ENCODE measurements at places on chromosomes 3 and 15.

DNA sequence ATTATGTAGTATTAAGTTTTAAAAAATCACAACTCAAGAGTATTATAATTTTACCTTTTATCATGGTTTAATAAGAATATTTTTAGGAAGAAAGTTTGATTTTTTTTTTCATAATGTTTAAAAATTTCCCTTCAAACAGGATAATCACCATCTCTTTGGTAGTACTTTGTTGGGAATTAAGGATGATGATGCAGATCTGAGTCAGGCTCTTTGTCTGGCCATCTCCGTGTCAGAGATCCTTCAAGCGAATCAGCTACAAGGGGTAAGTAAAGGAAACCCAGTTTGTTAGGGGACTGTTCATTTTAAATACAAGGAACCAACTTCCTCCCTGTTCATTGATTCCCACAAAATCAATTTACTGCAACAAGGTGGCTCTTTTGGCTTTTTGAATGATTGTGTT lies 36.8 kb upstream of the NIT2 start:
- no peak for DNase-seq

GRCh38 chr15:76011627-76012551 lies at the start of gene NRG4:
Gene NRG4, minus strand, starts transcription at chr15:76012424. Its CDS starts 1,194 bp downstream, at chr15:76011230.
- DNase-seq, result no peak

DNA sequence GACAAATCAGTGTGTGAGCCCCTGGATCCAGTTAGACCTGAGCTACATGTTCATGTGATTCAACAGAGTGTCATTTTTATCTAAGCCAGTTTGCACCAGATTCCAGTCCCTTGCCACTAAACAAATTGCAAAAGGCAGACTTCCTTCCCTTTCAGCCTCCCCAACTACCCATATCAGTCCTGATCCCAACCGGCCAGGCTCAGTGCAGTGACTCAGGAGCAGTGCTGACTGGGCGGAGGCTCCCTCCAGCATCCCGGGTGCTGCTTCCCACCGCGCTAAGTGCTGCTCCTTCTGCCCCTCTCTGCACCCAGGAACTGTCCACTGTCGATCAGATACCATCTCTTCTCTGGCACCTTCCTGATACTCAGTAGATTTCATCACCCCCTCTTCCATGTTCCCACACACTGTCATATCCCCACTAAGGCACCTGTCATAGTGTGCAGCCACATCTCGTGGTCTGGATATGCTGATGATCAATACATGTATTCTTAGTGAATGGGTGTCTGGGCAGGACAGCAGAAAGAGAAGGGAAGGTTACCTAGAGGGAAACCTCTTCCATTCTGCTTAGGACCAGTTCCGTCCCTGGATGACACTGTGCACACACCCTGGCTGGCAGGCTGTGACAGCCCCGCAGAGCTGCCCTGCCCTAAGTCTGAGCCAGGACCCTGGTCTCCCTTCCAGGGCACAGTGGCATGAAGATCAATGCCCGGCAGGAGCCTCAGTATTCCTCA lies 108.8 kb upstream of the RAD18 start:
- DNase-seq, result no peak

DNA sequence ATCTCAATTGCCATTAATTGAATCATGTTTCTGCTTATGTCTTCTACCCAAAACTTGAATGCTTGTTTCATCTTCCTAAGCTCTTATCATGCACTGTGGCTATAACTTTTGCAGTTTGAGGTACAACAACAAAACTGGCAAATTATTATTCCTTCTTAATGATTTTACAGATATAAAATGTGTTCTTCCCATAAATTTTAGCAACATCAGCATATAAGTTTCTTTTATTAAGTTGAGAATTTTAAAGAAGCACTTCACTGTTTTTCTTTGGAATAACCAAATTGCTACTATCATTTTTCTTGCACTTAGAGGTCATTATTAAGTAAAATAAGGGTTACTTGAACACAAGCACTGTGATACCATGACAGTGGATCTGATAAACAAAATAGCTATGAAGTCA lies 862.6 kb upstream of the CADM2 start:
- no peak for DNase-seq

DNA sequence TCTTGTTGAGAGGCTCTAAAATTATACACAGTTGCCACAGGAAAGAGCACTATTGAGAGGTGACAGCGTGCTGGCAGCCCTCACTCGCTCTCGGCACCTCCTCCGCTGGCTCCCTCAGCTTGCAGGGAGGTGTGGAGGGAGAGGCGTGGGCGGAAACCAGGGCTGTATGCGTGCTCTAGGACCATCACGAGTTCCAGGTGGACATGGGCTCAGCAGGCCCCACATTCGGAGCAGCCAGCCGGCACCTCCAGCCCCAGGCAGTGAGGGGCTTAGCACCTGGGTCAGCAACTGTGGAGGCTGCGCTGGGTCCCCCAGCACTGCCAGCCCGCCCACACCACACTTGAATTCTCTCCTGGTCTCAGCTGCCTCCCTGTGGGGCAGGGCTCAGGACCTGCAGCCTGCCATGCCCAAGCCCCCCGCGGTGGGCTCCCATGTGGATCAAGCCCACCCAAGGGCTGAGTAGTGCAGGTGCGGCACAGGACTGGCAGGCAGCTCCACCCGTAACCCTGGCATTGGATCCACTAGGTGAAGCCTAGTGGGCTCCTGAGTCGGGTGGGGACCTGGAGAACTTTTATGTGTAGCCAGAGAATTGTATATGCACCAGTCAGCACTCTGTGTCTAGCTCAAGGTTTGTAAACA lies 460.6 kb upstream of the ALCAM start:
- DNase-seq, result no peak

DNA sequence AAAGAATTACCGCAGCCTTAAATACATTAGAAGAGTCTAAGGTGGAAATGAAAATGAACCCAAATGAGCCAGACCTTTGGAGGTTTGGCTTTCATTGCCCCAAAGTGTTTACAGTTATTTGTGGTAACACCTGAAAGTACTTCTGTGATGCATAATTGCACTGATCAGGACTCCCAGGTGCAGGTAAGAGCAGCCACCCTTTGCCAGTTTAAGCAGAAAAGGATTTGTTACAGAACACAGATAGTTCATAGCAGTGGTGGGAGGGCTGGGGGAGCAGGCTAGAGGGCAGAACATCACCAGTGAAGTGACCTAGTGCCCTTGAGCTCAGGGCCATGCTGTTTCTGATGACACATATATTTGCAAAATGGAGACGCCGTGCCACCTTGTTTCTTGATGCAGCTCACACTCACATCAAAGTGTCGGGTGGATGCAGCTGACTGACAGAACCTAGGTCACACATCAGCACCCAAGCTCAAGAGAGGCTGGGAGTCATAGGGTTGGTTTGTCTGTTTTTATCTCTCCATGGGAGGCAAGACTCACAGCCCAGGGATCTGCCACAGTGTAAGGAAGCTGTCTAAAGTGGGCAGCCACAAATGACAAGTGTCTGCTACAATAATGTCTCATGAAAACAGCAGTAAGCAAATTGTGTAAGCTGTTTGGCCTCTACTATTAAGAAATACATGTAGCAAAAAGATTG lies 49.1 kb downstream of the NEK11 start:
- DNase-seq, result no peak

- no peak for DNase-seq
Observed at GRCh38 chr3:194481103-194481502, 5.7 kb downstream of the ATP13A3 start.

- no peak for DNase-seq
Observed at GRCh38 chr15:37122703-37123102, 22.4 kb upstream of the MEIS2 start.

DNA sequence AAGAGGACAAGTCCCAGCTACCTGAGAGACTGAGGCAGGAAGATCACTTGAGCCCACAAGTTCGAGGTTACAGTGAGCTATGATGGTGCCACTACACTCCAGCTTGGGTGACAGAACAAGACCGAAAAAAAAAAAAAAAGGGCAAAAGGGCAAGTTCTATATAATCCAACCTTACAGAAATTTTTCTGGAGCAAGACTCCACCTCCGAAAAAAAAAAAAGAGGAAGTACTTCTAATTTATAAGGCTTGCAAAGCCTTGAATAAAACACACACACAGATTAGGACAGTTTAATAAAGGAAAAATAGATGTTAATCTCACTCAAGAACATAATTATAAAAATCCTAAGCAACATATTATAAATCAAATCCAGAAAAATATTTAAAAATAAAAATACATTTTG lies 14.4 kb upstream of the XYLB start:
- DNase-seq, result no peak

GRCh38 chr3:15794303-15794771 lies 3.4 kb downstream of the ANKRD28 start:
- DNase-seq, result peak; percentile 60

DNA sequence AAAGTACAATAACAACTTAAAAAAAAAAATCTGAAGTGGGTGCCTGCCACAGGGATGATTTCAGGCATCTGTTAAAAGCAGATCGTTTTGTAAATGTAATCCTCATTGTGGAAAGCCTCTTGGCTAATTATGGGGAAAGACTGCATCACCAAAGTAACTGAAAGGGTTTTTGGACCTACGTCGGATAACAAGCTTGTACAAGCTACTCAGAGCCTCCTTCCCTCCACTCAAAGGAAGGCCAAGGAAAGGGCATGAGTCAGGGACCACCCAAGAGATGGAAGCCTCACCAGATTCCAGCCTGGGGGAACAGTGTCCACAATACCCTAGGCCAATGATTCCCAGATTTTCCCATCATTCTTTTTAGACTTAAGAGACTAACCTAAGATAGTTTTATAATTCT lies 84.3 kb downstream of the ATP1B3 start:
- DNase-seq, result no peak

DNA sequence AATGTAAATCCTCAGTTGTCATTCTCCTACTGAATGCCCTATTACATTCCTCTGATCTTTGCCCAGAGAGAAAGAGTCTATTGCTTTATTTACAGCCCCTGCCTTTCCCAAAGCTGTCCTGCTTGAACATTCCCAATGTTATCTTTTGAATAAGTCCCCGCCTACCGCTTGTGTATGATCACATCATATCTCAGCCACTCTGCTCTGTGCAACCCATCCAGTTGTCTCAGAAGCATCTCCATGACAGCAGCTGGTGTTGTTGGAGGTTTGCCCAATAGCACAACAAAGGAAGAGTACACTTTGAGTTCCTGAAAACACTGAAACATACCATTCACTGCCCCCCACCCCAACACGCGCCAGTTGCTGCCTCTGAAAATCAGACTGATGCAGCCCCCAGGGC lies 22.0 kb upstream of the FAM3D start:
- DNase-seq, result no peak

DNA sequence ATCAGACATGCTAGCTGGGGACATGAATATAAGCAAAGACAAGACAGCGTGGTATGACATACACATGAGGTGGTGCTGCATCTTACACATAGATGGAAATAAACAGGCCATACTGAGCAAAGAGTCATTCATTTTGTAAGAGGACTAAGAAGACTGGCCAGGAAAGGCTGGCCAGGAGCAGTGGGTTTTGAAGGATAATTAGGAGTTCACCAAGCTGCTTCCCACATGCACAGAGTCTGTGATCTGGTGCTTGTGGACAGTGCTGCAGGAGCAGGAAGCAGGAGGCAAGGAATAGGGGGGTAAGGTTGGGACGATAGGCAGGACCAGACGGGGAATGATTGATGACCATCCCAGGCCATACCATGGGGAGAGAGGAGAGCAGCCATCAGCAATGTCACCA lies 41.5 kb downstream of the ST8SIA2 start:
- no peak for DNase-seq

DNA sequence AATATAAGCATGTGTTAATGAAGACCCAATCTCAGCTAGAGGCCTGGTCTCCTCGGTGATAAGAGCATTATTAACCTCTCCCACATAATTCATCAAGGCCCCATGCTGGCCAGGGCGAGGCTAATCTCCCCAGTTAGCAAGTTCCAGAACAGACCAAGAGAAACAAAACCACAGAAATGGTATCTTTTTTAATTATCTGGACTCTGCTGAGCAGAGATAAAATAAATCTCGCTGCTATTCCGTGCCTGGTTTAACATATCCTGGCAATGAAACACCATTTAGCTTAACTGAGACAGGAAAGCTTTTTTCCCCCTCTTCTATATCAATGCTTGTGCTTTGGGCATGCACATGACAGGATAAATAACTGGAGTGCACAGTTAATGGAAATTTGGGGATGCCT lies 72.5 kb upstream of the ARHGEF3 start:
- no peak for DNase-seq

DNA sequence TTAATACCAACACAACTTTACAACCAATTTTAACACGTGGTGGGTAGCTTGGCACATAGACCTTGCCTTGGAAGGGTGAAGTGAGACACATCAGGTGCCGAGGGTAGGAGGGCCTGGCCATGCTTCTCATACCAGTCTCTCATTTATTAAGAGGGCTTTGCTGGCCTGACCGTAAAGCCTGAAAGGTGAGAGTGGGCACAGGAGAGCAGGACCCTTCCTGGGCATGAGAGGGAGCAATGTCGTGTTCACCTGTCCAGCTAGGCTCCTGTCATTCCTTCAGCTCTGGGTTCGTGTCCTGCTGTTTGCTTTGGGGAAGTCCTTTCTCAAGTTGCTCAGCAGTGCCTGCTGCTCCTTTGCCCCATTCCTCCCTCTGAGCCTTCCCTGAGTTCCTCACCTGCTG lies 294.4 kb downstream of the EPHB1 start:
- no peak for DNase-seq

DNA sequence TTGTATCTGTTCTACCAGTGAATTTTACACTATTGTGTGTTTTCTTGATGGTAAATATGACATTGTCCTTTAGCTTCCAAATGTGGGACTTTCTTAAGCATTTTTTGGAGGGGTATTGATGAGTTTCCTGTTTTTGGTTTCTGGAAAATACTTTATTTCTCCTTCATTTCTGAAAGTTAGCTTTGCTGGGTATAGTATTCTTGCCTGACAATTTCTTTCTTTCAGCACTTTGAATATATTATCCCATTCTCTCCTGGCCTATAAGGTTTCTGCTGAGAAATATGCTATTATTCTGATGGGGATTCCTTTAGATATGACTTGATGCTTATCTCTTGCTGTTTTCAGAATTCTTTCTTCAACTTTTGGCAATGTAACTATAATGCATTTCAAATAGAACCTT lies 15.4 kb upstream of the ATP2C1 start:
- no peak for DNase-seq

DNA sequence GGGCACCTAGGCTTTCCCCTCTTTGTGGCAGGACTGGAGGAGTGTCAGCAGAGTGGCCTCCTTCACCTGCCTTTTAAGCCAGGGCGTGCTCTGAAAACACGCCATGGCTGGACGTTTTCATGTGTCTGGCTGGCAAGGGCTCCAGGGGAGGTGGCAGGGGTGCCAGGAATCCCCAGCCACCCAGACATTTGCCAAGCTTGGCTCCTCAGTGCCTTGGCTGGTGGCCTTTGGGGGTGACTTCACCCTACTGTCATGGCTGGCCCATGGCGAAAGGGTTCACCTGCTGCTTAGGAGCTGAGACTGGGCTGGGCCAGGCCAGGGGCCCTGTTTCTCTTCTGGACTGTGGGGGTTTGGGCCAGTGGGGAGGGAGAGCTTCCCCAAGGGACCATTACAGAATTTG lies 17.6 kb downstream of the KLF13 start:
- no peak for DNase-seq

GRCh38 chr3:79018671-79019136 lies 749.1 kb downstream of the ROBO1 start:
- no peak for DNase-seq

Measured in activated CD8-positive, alpha-beta memory T cell treated with anti-CD3 and anti-CD28 coated beads, Interleukin-2, amount 10 ng/mL, durations not matched to agents 7 days and 5 days (primary cell).